ENCODE measurements at places on chromosomes 13 and 19. TPM values are rescaled to one million over a fixed set of nuclear protein-coding genes. Genes with fewer than 3 reads are reported as not detected.

- no peak for DNase-seq
Observed at GRCh38 chr13:84238381-84238780, 356.1 kb upstream of the SLITRK1 start.

DNA sequence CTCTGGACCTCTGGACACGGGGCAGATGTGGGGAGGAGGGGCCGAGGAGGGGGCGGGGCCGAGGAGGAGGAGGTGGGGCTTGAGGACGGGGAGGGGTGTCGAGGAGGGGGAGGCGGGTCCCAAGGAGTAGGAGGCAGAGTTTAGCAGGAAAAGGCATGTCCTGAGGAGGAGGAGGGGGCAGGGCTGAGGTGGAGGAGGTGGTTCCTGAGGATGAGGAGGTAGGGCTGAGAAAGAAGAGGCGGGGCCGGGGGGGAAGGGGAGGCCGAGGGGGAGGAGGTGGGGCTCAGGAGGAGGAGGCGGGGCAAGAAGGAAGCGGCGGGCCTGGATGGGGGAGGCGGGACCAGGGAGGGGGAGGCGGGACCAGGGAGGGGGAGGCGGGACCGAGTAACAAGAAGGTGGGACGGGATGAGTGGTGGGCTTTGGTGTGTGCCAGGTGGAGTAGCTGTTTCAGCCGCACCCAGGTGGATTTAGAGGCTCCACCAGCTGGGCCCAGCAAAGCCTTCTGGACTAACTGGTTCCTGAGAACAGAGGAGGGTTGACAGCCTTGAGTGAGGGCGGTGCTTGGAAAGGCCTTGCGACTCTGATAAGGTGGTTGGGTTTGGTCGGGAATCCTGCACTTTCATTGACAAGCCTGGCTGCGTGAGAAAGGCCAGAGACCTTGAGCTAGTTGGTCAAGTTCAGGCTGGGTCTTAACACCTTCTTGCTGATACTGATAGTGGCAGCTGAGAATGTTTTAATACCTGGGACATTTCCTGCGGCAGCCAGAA, 7.7 kb downstream of the TECR start:
- peak; percentile 44 for DNase-seq

PCDH9 gene
- 7.3 TPM for total RNA-seq

GRCh38 chr19:7529246-7529600, 6.3 kb upstream of the PNPLA6 start:
- no peak for DNase-seq

JUND gene
- 85.1 TPM for total RNA-seq

SOX1 gene
- 41.2 TPM for total RNA-seq

DNA sequence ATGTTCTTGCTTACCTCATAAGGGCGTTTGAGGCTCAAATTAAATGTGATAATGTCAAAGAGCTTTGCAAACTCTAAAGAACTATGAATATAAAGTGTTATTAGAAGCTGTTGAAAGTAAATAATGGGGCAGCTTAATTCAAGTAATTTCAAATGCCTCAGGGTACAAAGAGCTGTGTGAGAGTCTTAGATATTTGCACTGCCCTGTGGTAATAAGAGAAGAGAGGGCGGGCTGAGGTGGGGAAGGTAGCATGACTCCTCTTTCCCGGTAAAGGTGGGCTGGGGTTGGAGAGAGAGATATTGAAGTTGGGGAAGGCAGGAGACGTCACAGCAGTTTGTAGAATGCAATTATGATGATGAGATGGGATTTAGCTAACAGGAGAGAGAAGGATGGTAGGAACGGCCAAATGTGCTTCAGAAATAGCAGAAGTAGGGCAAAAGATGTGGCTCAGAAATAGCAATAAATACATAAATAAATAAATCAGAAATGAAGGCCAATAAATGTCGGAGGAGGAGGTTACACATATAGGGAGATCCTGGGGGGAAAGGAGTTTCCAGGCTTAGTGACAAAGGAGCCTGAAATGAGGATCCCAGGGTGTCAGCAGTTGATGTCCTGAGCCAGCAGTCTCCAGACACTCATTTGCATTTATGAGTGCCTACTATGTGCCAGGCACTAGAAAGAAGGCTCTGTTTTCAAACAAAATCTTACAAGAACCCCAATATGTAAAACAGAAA, 35.7 kb upstream of the RCBTB2 start:
- DNase-seq, result no peak

DNA sequence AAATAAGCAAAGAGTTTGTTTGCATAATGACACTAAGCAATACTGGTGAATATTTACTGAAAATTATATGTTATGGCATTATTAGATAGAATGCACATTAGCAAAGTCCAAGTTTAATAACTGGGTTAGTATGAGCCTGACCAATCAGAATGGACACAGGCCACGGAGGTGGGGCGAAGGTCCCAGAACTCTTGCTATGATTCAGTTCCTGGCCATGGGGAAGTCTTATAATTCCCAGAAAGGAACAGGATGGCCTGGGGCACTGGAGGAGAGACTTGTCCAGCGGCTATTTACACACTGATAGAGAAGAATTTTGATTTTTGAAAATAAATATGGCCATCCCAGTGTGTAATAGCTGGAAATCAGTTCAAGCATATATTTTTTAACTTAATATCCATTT, 372.0 kb downstream of the EFNB2 start:
- DNase-seq, result no peak

DNA sequence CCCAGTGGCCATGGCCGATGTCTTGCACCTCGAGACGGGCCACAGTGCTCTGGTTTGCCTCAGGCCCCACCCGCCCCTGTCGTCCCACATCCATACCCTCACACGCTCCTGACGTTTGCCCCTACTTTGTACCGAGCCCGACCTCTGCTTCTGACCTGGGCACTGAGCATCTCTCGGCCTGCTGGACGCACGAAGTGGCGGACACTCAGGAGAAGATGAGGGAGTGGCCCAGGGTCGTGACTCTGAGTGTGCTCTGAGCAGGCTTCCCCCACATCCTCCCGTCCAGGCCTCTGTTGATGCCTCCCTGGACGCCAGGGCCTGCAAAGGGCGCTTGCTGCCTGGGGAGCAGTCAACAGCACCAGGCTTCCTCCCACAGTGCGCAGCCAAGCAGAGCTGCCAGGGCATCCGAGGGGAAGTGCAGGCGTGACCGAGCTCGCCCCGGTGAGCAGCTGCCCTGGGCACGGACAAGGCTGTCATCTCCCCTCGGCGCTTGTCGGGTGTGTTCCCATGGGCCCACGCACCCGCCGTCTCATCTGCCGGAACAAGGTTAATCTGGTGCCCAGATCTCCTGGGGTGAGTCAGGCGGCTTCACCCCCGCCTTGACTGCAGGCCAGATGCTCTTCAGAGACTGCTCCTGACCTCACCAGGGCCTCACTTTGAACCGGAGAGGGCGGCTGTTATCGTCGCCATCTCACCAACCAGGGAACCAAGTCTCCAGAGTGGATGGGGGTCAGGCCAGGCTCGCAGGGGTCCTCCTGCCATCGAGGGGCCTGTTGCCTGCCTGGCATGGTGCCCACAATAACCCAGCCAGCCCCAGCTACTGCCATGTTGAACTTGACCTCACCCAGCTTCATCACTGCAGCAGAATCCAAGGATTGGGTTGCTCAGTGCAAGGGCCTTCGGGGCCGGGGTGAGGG, 27.2 kb downstream of the COMP start:
- no peak for DNase-seq

GRCh38 chr13:72199640-72200039, 332.6 kb upstream of the DACH1 start:
- DNase-seq, result no peak

DNA sequence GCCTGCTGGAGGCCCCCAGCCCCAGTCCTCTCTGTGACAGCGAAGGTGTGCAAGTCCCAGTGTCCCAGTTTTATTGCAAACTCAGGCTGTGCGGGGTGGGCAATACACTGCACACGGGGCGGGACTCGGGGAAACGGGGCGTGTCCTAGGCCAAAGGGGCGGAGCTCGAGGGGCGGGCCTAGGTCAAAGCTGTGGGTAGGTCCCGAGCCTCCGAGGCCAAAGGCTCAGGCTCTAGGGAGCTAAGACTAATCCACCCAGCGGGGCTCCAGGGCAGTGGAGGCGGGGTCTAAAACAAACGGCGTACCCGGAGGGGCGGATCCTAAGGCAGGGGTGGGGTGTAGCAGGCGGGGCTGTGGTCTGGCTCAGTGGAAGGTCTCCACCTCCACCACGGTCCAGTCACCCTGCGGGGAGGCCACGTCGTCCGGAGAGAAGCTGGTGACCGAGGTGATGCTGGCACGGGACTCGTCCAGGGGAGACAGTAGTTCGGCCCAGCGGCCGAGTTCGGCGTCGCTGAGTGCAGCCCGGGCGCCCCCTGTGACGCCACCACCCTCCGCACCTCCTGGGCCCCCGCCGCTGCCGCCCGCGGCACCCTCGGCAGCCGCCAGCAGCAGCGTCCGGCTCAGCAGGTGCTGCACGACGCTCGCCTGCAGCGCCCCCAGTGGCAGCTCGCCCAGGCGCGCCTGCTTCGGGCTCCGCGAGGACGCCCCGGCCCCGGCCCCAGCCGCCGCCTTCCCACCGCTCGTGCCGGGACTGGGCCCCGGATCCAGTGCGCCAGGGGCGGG, 5.3 kb downstream of the PRR36 start:
- peak; percentile 57 for DNase-seq

DNAJB1 gene
- total RNA-seq, result 94.2 TPM

- DNase-seq, result peak; percentile 44
Observed at GRCh38 chr13:71867131-71867814, at the start of gene DACH1. TSS of gene DACH1 (minus strand) at chr13:71867204.

Data from neural crest cell (in vitro differentiated cells).